ENCODE measurements at places on chromosomes 6 and 20. TPM values are rescaled to one million over a fixed set of nuclear protein-coding genes. Genes with fewer than 3 reads are reported as not detected.

The GLYATL3 gene
- not detected for polyA plus RNA-seq

The CALHM5 gene
- polyA plus RNA-seq = not detected

The MSH5 gene
- polyA plus RNA-seq = 4.2 TPM

The FOXQ1 gene
- polyA plus RNA-seq = not detected

The MARCKS gene
- polyA plus RNA-seq = 17.7 TPM

The SEMG2 gene
- not detected for polyA plus RNA-seq

The TUBB2B gene
- polyA plus RNA-seq = 0.55 TPM

The PDE7B gene
- 0.49 TPM for polyA plus RNA-seq

The TNFRSF21 gene
- 0.31 TPM for polyA plus RNA-seq

The SMPDL3A gene
- 1.4 TPM for polyA plus RNA-seq

The FAM209B gene
- 0.38 TPM for polyA plus RNA-seq

The CST1 gene
- not detected for polyA plus RNA-seq

The ENPP1 gene
- 0.34 TPM for polyA plus RNA-seq

The GABRR1 gene
- not detected for polyA plus RNA-seq

The SYNDIG1 gene
- polyA plus RNA-seq = not detected

The IPCEF1 gene
- 2.1 TPM for polyA plus RNA-seq

The TMEM244 gene
- 0.84 TPM for polyA plus RNA-seq

The NMBR gene
- polyA plus RNA-seq = not detected

The CRISP2 gene
- not detected for polyA plus RNA-seq

The MCCD1 gene
- not detected for polyA plus RNA-seq

The CTAGE9 gene
- polyA plus RNA-seq = not detected

The SLA2 gene
- 0.68 TPM for polyA plus RNA-seq

The TRIM40 gene
- 0.10 TPM for polyA plus RNA-seq

The CRISP3 gene
- polyA plus RNA-seq = not detected

The OTOR gene
- not detected for polyA plus RNA-seq

The SEL1L2 gene
- polyA plus RNA-seq = not detected

The SMOC2 gene
- polyA plus RNA-seq = not detected

The CCN5 gene
- polyA plus RNA-seq = not detected

The SIRPG gene
- 3.2 TPM for polyA plus RNA-seq

The RIMS4 gene
- polyA plus RNA-seq = not detected

The SULF2 gene
- polyA plus RNA-seq = 1.7 TPM

The RNASET2 gene
- polyA plus RNA-seq = 708 TPM

The DUSP15 gene
- polyA plus RNA-seq = not detected

The PLN gene
- 0.10 TPM for polyA plus RNA-seq

The PERP gene
- 2.1 TPM for polyA plus RNA-seq

The ENPP3 gene
- not detected for polyA plus RNA-seq

The SLC22A1 gene
- polyA plus RNA-seq = 0.18 TPM

The OR2H2 gene
- not detected for polyA plus RNA-seq

The FAXC gene
- not detected for polyA plus RNA-seq

The LKAAEAR1 gene
- 0.83 TPM for polyA plus RNA-seq

The SLC25A27 gene
- not detected for polyA plus RNA-seq

The CLIC5 gene
- polyA plus RNA-seq = 1.9 TPM

The ECT2L gene
- polyA plus RNA-seq = 0.23 TPM

The TCP11 gene
- polyA plus RNA-seq = not detected

The RGL2 gene
- polyA plus RNA-seq = 19.0 TPM

The TSHZ2 gene
- polyA plus RNA-seq = 0.73 TPM

The DEFB127 gene
- polyA plus RNA-seq = not detected

The SOBP gene
- 1.0 TPM for polyA plus RNA-seq

The CNKSR3 gene
- polyA plus RNA-seq = not detected

The PRL gene
- polyA plus RNA-seq = not detected

The CCN2 gene
- polyA plus RNA-seq = not detected

The GPRC6A gene
- not detected for polyA plus RNA-seq

The CNR1 gene
- polyA plus RNA-seq = 2.5 TPM

The LAMA4 gene
- not detected for polyA plus RNA-seq
